ENCODE measurements at places on chromosomes 2 and 18.

DNA sequence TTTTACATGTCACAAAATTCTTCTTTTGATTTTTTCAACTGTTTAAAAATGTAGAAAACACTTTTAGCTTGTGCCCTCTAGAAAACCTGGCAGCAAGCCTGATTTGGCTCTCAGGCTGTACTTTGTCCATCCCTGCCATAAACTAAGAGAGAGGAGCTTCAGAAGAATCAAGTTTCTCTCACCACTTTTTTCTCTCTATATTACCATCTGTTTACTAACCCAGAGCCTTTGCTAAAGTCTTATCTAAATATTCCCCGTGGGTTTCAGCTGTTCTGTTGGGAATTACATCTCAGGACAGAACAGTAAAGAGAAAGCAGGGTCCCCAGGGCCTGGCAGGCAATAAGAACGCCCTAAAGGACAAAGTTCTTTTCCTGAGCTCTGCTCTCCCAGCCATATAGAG, 409.1 kb upstream of the CRIM1 start:
- no peak for DNase-seq

DNA sequence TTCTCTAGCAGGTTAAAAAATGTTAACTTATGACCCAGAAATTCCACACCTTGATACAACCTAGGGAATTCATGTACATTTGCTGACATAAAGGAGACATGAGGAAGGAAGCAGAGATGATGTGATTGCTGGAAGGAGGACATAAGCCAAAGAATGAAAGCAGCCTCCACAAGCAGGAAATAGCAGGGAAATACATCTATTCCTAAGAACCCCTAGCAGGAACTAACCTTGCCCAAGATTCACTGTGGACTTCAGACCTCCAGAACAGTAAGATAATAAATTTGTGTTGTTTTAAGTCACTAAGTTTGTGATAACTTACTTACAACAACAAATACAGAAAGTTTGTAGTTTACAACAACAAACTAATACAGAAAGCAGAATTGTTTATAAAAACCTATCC, 4.6 kb upstream of the DSG4 start:
- no peak for DNase-seq

GRCh38 chr2:44602446-44602845, 240.7 kb downstream of the CAMKMT start:
- no peak for DNase-seq

- DNase-seq: no peak
Observed at GRCh38 chr2:113963965-113964364, 74.1 kb downstream of the ACTR3 start.

DNA sequence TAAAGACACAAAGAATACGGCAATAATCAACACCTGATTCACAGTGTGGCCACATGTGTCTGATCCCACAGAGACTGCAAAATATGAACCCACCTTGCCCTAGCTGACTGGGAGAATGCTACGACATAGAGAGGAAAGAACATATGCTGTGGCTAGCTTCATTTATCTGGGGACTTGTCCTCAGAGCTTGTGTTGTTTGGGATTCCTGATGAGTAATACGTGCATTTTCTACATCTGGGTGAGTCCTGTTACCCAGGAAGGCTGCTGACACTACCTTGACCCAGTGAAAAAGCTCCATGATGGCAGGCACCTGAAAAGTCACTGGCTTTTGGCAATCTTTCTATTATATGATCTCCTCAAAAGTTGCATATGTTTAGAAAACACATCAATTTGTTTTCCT, 427.7 kb upstream of the LYPD1 start:
- DNase-seq: no peak

DNA sequence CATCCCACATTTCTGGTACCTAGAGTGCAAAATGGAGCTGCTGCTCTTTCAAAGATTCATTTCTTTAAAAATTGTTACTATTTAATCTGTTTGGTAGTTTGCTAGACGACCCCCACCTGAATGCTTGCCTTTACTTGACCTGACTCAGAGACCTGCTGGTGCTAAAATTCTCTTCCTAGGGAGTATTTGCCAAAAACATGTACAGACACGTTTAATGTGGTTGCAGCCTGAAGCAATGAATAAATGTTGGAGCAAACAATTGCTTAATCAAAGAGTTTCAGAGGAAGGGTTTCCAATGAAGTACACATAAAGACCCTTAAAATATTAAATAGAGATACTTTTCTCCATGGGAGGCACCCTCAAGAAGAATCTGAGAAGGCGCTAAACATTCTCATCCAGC, 734.4 kb downstream of the CBLN2 start:
- no peak for DNase-seq

GRCh38 chr2:109507828-109508227, 105.9 kb downstream of the SEPTIN10 start:
- DNase-seq: no peak

GRCh38 chr2:209395652-209396051, 28.2 kb upstream of the MAP2 start:
- no peak for DNase-seq

DNA sequence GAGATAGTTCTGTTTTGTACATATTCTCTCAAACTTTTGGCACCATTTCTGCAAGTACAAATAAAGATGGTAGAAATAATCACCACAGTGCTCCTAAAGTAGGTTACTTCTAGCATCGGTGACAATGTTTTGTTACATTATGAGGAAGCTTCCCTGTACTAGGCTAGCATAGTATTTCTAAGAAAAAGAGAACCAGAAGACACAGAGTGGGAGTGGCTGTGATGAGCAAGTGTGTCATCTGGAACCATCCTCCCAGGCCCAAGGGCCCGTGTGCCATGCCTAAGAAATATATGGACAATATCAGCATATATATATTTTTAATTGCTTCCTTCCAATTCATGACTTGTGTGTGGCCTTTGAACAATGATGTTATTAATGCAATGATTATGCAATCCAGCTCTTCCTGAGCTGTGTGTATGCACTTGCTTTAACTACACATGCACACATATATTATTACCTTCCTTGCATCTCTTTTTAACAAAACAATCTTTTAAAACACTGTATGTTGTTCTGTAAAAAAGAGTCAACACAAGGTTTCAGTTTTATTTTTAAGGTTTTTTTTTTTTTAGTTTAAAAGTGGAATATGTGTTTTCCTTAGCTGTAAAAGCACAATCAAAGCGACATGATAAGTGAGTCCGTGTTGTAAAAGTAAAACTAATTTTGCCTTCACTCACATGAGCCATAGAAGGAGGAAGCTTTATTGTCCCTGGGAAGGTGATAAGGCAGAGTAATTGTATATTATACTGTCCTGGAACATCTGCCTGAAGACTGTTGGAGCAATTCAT, 303.9 kb downstream of the ZNF407 start:
- peak; percentile 50 for DNase-seq

DNA sequence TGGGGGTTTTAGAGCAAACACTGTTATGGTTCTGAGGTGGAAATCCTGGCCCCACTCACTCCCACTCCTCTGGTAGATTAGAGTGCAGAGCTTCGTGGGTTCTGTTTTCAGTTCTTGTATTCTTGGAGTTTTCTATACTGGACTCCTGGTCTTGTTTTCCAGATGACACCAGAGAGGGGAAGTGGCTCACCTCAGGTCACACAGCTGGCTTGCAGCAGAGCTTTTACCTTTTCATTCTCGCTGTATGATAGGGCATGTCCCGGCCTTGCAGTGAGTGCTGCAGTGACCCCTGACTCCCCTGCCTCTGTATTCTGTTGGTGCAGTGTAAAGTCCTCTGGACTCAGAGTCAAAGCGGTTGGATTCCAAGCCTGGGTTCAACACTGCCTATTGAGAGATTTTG, 148.9 kb upstream of the MEX3C start:
- DNase-seq: no peak

- peak; percentile 96 for DNase-seq
Observed at GRCh38 chr18:48538531-48539405, at the start of gene CTIF. TSS of gene CTIF (plus strand) at chr18:48539031. CDS start at chr18:48619566, 80,535 bp downstream.

DNA sequence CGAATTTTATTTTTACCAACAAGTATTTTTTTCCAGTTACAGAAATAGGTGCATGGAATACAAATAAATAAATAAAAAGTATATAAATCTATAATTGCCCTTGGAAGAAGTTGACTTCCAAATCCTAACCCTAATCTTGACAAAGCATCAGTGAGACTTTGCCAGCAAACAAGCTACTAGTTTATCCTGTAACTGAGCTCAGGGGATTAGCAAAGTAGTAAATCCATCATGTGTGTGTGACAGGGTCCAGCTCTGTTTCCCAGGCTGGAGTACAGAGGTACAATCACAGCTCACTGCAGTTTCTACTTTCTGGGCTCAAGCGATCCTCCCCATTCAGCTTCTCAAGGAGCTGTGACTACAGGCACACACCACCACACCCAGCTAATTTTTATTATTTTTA, 948.0 kb upstream of the CNTNAP5 start:
- DNase-seq: no peak

- DNase-seq: no peak
Observed at GRCh38 chr2:42340045-42340937, 20.7 kb downstream of the COX7A2L start.

Data from NCI-H526 treated with DMSO at 0.1 percent for 48 hours (cell line).